ENCODE measurements at places on chromosomes 4 and X.

DNA sequence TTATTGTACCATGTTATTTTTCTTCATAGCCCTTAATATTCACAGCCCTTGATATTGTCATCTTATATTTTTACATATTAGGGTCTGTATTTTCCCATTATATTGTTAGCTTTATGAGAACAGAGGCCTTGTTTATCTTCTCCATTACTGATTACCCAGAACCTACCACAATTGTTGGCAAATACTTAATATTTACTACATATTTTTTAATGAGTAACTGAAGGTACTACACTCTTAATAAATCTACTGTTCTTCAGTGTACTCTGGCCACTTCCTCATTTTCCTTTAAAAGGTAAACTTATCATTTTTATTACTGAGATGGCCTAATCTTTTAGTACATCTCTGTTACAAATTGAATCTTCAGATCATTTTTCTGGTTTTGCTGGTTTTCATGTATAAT is 133.5 kb downstream of the COL4A5 start:
- no peak for DNase-seq

- DNase-seq, result no peak
These were observed 80.2 kb downstream of the SH2D1A start for GRCh38 chrX:124426288-124427169.

DNA sequence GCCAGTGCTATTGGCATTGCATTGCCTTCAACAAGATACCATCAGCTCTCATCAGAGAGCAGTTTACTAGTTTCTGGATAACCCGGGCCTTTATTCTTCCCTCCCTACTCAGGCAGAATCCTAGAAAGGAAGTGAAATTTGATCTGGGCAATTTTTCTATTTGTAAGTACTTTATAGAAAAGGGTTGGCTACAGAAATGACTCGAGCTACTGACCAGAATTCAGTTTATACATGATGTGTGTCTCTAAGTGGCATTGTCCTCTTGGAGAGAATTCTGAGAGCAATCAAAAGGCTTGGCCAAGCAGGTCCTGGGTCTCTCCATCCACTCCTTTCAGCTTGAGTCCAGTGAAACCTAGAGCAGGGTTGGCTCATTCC is 192.7 kb upstream of the LEF1 start:
- no peak for DNase-seq

DNA sequence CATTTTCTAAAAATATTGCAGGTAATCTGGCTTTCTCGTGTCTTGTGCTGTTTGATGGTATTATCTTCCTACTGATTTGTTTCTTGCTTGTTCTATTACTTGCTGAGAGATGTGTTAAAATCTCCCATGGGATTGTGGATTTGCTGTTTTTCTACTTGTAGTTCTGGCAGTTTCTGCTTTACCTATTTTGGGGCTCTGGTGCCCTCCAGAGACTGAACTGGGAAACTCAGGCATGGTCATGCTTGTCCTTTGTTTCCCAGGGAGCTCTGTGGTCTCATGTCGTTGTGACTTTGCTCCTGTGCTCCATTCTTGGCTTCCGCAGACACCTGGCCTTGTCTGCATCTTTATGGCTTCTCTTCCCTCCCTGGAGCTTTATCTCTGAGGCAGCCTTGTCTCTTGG is 39.5 kb downstream of the NSD2 start:
- no peak for DNase-seq

DNA sequence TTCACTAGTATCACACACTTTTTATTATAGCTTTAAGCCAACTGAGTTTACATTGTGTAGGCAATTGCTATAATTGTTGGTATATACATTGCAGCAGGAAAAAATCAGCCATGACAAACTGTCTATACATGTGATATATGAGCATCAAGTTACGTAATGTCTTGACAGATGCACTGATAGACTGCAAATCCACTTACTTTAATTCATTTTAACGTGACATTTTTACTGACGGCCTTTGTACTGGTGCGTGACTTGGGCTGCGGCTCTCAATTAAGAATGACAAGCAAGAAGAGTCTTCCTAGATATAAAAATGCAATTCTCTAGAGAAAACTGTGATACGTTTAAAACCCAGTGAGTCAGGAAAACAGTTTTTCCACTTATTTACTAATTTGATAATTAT is 143.8 kb downstream of the ACTRT1 start:
- DNase-seq, result no peak

DNA sequence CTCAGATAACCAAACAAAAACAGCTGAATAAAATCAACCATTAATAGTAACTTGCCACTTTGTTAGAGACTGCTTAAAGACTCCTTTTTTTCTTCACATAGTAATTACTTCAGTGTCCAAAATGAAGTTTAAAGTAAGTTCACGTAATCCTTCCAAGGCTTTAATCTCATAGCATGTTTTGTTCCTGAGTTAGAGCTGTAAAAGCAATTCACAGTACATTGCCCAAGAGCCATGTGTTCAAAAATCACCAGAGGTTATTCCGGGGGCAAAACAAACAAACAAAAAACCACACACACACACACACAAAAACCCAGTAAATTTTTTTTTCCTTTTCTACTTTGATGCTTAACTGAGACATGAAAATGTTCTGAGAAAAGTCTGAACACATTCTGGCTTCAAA is 6.1 kb downstream of the GPR82 start:
- DNase-seq, result no peak

DNA sequence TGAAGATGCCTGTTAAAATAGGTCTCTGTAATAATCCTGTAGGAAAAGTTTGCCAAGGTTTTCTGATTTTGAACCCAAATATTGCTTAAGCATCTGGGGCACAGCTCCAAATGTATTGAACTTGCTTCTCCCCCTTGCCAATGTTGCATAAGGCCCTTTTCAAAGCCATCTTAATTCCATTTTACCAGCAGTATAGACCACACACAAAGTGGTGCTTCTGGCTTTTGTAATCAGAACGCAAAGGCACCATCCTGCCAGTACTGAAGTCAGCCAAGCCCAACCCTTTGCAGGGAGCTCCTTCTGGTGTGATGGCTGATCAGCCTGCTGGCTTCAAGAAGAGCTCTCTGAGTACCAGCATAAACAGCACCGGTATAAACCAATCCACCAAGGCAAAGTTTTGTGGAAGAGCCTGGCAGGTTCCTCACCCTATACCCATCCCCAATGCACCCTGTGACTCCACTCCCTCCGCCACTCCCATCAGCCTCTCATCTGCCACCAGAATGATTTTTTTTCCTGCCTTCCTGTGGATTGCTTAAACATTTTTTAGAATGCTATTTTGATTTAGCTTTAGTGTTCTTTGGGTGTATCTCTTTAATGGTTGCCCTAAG is 39.2 kb upstream of the USP9X start:
- no peak for DNase-seq

DNA sequence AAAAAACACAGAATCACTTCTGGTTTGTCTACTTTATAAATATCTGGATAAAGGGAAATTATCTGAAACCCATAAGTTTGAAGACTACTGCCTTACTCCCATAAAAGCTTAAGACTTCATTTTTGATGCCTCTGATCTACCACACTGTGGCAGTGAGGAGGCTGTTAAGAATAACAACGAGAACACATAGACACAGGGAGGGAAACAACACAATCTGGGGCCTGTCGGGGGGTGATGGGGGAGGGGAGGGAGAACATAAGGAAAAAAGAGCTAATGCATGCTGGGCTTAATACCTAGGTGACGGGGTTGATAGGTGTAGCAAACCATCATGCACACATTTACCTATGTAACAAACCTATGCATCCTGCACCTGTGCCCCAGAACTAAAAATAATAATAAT is 573.7 kb downstream of the GBA3 start:
- DNase-seq, result no peak

- DNase-seq, result no peak
These were observed 84.0 kb downstream of the RBPJ start for GRCh38 chr4:26404743-26405206.

DNA sequence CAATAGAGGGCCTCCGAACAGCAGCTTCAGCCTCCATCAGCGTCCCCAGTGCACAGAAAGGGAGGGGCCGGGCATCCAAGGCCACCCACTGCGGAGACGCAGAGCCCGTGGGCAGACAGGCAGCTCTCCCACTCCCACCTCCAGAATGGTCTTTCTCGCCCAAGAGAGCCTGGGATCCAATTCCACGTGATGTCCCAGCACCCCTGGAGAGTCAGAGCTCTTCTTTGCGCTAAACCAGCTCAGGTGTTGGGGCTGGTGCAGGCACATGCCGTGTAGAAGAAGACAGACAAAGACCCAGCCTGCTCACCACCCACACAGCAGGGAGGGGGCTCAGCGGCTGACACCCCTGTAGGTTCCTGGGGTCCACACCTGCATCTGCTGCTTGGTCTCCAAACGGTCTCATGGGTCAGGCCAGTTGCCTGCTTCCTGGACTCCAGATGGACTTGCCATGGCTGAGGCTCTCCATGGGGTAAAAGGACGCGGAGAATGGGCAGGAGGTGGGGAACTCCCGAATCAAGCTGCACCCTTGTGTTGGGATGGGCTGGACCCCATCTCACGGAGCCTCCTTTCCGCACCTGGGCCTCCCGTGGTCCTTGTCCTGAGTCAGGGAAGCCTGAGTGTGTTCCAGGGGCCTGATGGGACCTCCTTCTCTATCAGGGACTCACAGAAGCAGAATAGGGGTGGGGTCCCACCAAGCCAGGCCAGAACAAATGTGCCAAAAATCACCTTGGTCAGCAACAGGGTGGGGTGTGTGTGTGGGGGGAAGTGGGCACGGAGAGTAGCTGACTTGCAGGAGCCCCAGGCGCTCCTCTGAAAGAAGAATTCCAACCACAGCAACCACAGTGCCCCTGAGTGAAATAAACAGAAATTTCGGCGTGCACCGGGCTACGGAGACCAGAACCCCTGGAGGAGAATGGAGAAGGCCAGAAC is 11.6 kb upstream of the ASMTL start:
- no peak for DNase-seq

DNA sequence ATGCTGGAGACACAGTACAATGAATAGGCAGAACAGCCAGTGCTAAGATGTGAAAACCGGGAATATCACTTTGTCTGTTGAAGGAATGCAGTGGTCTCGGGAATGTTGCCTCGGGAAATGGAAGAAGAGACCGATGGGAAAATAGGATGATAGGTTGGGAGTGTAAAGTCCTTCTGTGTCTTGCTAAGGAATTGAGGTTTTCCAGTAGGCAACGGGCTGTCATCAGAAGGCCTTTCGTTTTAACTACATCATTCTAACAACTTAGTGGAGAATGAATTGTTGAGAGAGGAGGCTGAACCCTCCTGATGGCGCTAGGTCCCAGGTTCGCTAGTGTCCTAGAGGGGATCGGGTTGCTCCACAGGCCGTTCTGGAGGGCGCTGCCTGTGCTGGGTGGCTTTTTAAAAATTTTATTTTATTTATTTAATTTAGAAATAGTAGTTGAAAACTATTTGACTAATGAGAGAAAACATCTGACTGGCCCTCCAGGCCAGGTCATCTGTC is 730 bp downstream of the VBP1 start:
- no peak for DNase-seq

GRCh38 chrX:139974471-139974870 is 9.2 kb upstream of the CXorf66 start:
- DNase-seq, result no peak

GRCh38 chrX:154526901-154527675 is 11.1 kb upstream of the FAM3A start:
- DNase-seq, result no peak

- DNase-seq, result no peak
These were observed 37.6 kb upstream of the SHISA3 start for GRCh38 chr4:42359711-42360110.

GRCh38 chr4:139184129-139184528 is 7.1 kb upstream of the ELF2 start:
- DNase-seq, result no peak

- DNase-seq, result no peak
These were observed at the start of gene PHOX2B for GRCh38 chr4:41748571-41749475. TSS of gene PHOX2B (minus strand) at chr4:41748725. CDS start at chr4:41748610, 115 bp downstream.

DNA sequence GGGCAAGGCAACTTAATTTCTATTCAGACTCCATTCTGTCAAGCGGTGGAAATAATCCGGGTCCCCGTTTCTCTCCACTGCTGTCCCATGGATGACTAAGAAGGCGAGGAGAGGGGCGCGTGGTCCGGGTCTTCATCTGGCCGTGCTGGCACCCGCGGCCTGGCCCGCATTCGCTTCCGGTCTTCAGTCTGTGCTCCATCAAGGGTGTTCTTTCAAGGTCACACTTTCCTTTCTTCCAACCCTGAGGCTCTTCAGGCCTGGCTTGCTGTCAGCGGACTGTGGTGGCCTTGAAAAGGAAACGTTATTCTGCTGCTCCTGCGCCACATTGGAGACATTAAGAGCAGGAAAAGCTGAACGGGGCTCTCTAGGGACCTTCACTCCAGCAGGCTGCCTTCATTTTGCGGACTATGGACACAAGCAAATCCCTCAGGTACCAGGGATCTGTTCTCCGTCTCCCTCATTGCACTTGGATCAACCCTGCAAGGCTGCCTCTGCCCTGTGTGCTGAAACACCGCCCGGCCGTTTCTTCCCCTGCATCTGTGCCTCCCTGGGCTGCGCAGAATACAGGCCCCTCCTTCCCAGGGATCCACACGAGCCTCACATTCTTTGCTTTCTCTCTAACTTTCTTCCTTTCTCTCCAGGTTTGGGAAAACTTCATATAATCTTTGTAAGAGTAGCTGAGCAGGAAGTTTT is 5.7 kb upstream of the SLC25A4 start:
- DNase-seq, result no peak

DNA sequence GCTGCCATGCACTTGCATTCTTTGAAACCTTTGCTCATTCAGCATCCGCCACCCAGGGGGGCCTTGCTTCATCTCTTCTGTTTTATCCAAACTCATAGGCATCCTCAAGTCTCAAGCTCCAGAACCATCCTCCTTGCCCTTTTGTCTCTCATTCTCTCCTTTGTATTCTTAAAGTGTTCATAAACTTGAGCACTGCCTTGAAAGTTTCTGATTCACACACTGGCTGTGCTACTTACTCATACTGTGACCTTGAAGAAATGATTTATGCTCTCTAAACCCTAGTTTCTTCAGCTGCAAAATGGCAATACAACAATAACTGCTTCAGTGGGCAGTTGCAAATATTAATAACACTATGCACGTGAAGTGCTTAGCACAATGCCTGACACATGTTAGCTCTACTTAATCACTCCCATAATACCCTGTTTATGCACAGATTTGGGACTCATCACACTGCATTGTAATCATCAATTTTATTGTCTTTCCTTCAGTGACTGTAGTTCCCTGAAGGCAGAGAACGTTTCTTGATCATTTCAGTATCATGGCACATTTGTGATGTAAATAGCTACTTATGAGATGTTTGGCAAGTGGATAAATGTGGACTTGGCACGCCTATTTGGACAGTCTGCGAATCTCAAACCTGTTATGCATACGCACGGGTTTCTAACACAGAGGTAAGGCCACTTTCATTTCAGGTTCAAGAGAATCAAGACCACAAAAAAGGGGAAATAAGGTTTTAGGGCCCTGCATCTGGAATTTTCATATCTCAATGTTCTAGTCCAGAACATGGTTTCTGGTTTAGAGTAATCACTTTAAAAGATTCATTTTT is 291.0 kb downstream of the LDB2 start:
- DNase-seq, result no peak
